ENCODE measurements at places on chromosomes 2 and 18.

DNA sequence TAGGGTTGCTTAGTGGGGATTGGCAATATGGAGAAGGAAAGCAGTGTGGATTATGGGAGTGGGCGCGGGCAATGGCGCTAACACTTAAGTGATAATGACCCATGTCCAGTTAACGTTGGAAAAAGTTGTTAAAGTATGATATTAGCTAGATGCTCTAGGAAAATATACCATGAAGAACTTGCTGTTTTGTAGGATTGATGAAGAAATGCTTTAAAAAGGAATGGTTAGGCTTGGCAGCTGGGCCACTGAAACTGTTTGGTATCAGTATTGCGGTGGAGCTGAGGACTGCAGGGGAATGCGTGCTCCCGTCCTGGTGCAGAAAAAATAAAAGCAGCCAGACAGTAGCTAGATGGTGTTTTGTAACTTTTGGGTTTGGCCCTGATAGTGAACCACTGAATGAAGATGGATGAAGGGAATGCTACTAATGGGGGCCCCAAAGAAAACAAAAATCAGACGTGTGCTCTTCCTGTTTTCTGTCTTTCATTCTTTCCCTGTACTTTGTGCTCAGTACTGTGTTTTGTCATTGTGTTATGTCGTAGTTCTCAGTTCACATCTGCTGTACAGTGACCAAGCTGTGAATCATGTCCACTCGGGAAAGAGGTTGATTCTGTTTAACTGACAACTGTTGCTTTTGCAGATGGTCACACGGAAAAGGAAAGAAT, 999 bp downstream of the INSIG2 start:
- H3K4me3 ChIP-seq = peak overlapping the region; percentile 90
- H3K36me3 ChIP-seq = peaks cover 12% of the 10 kb centered on the region
- H3K27ac ChIP-seq = peak overlapping the region; percentile 92
- H3K4me1 ChIP-seq = peaks cover 32% of the 10 kb centered on the region

GRCh38 chr2:120251880-120252224, 800 bp upstream of the RALB start:
- peaks cover 46% of the 10 kb centered on the region for H3K4me1 ChIP-seq
- DNase-seq = no peak
- peak overlapping the region; percentile 98 for H3K4me3 ChIP-seq

GRCh38 chr2:241673797-241674725, 12.6 kb downstream of the DTYMK start:
- peaks cover 2% of the 10 kb centered on the region for H3K4me1 ChIP-seq
- H3K4me3 ChIP-seq = no peak overlapping the region
- H3K27ac ChIP-seq = peak overlapping the region; percentile 72
- H3K27me3 ChIP-seq = no peaks in the 10 kb centered on the region
- DNase-seq = no peak
- H3K36me3 ChIP-seq = peaks cover 95% of the 10 kb centered on the region

DNA sequence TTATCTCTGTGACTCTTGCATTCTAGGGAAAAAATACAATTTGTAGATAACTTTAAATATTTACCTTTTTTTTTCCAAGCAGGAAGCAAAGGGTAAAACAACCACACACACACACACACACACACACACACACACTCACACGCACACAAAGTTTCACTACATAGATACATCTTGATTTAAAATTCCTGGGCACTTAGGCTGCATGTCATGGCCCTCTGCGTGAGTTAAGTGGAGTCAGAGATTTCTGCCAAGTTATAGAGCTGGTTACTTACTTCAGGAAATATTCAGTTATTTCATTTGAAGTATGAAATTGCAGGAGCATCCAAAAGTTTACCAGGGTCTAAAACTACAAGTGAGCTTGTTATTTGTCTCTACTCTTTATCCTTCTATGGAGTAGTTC, 612.0 kb downstream of the IRS1 start:
- H3K27me3 ChIP-seq = peaks cover 15% of the 10 kb centered on the region
- no peaks in the 10 kb centered on the region for H3K4me1 ChIP-seq
- H3K27ac ChIP-seq = no peak overlapping the region

- no peak overlapping the region for H3K4me3 ChIP-seq
- H3K36me3 ChIP-seq = no peaks in the 10 kb centered on the region
- DNase-seq = no peak
- no peaks in the 10 kb centered on the region for H3K27me3 ChIP-seq
- H3K4me1 ChIP-seq = no peaks in the 10 kb centered on the region
These were observed 8.6 kb upstream of the NCOA1 start for GRCh38 chr2:24482251-24482971.

- no peak overlapping the region for H3K27ac ChIP-seq
- no peak for DNase-seq
- H3K27me3 ChIP-seq = peaks cover 4% of the 10 kb centered on the region
- H3K4me1 ChIP-seq = no peaks in the 10 kb centered on the region
These were observed 155.2 kb downstream of the FBXO15 start for GRCh38 chr18:73992242-73993022.

DNA sequence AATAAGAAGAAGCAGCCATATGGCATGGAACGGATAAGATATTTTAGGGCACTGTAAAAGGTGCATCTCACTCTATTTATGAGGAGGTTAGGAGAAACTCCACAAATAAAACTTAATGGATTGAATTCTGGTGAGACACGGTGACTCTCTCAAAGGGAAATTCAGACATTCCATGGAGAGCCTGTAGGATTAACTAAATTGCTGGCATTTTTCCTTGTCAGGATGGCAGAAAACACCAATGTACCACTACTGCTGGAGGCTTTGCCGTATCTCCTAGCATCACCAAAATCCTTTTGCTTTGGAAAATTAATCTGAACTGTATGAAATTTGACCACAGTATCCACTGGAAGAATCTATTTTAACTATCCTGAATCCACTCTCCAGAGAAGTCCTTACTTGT, 79.3 kb downstream of the RBM43 start:
- no peak overlapping the region for H3K4me3 ChIP-seq
- H3K27me3 ChIP-seq = peaks cover 12% of the 10 kb centered on the region
- no peaks in the 10 kb centered on the region for H3K36me3 ChIP-seq

DNA sequence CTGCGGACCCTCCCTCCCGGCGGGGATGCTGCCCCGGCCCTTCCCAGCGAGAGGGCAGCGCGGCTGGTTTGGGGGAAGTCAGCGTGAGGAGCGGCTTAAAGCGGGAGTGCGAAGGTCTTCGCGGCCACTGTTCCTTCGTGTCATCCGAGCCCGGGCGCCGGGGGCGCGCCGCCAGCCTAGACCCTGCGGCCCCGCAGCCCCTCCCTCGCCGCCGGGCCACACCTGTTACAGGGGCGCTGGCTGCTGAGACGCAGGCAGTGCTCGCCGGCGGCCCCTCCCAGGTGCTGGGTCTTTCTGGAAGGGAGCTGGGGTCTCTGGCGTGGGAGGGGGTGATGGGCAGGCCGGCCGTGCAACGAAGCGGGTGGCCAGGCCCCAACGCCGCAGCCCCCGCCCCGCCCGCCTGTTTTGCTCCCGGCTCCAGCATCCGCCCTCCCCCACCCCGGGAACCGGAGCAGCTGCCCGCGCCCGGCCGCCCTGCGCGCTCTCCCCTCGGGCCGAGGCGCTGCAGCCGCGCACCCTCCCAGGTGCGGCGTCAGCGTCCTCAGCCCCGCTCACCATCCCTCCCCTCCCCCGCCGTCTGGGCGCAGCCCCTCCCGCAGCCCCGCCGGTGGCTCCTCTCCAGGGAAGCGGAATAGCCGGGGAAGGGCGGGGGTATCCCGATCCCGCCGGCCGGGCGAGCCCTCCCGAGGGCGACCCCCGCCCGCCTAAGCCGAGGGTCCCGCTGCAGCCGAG, 727 bp downstream of the KIF1A start:
- peak overlapping the region; percentile 41 for H3K4me3 ChIP-seq
- no peaks in the 10 kb centered on the region for H3K36me3 ChIP-seq
- H3K4me1 ChIP-seq = peaks cover 9% of the 10 kb centered on the region
- DNase-seq = no peak
- H3K27ac ChIP-seq = no peak overlapping the region

- no peaks in the 10 kb centered on the region for H3K4me1 ChIP-seq
- no peaks in the 10 kb centered on the region for H3K27me3 ChIP-seq
- no peak overlapping the region for H3K27ac ChIP-seq
- no peak for DNase-seq
These were observed 133.9 kb upstream of the FSHR start for GRCh38 chr2:49288113-49288705.

DNA sequence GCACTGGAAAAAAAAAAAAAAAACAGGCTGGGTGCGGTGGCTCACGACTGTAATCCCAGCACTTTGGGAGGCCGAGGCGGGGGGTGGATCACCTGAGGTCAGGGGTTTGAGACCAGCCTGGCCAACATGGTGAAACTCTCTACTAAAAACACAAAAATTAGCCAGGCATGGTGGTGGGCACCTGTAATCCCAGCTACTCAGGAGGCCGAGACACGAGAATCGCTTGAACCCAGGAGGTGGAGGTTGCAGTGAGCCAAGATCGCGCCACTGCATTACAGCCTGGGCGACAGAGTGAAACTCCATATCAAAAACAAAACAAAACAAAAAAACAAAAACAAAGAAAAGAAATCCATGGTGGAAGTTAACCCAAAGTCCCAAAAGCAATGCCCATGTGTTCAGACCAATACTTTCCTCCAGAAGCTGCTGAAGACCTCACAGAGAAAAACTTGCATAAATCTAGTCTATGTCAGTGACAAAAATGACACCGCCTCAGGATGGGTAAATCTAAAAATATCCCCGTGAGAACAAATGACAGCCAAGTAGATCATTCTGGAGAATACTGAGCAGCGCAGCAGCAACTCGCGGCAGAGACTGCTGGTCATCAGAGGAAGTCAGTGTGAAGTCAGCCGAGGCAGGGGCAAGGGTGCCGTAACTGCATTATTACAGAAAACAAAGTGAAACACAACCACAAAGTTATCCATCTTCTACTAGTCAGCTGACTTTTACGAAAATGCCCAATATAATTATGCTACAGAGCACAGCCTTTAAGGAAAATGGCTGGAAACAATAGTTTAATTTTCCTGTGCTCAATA, 41.0 kb downstream of the LPIN2 start:
- H3K4me3 ChIP-seq = peak overlapping the region; percentile 75
- H3K27me3 ChIP-seq = no peaks in the 10 kb centered on the region
- H3K36me3 ChIP-seq = peaks cover 92% of the 10 kb centered on the region
- H3K4me1 ChIP-seq = peaks cover 92% of the 10 kb centered on the region

DNA sequence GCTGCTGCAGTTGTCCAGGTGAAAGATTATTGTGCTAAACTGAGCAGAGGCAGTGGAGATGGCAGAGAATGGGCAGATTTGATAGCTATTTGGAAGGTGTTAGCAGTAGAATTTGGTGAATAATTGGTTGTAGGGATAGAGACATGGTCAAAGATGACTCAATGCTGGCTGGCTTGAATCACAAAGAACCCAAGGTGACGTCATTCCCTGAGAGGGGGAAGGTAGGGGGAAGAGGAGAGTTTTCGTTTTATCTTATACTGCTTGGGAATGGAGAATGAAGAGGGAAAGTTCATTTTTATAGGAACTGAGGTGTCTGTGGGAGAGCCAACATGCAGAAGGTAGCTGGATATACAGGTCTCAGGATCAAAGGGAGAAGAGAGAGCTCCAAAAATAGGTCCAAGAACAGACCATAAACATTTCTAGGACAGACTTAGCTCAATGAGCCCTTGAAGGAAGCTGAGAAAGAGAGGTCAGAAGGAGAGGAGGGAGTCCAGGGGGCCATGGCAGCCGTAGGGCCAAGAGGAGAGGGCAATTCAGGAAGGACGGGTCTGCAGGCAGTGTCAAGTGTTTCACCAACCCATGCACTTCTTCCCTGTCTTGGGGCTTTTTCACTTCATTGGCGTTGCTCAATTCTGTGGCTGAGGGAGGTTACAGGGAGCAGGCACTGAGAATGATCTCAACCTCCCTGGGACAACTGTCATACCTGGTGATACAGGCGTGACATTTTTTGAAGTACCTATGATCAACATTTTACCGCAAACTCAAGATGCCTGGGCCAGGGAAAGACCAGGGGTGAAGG, 281.3 kb downstream of the TDRD15 start:
- H3K27ac ChIP-seq = no peak overlapping the region
- no peak overlapping the region for H3K4me3 ChIP-seq
- H3K27me3 ChIP-seq = no peaks in the 10 kb centered on the region
- no peaks in the 10 kb centered on the region for H3K4me1 ChIP-seq
- no peak for DNase-seq
